Activated CD4-positive, alpha-beta T cell treated with anti-CD3 and anti-CD28 coated beads, Interleukin-2, amount 50 U/mL, for 24 hours (primary cell): ENCODE measurements at places on chromosomes 1 and 21.

DNA sequence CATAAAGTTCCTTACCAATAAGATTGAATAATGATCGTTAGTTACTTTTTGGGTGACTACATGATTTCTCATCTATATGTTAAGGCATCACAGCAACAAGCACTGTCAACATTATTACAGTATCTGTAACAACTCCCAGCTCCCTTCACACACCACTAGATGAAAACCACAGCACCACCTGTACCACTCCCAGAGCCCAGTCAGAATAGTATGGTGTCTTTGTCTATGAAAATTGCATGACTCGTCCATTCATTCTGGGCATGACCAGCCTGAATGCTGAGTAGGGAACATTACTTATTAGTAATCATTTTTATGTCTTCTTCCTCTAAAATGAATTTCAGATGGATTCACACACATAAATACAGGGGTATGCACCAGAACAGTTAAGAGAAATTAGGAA, 7.0 kb downstream of the OLFML2B start:
- no peak for DNase-seq

- no peak for DNase-seq
Observed at GRCh38 chr1:118981436-118981835, 6.7 kb downstream of the TBX15 start.

- no peak for DNase-seq
Observed at GRCh38 chr1:179955287-179955680, 674 bp downstream of the CEP350 start.

GRCh38 chr1:62356257-62356835, 37.1 kb upstream of the KANK4 start:
- DNase-seq: no peak

DNA sequence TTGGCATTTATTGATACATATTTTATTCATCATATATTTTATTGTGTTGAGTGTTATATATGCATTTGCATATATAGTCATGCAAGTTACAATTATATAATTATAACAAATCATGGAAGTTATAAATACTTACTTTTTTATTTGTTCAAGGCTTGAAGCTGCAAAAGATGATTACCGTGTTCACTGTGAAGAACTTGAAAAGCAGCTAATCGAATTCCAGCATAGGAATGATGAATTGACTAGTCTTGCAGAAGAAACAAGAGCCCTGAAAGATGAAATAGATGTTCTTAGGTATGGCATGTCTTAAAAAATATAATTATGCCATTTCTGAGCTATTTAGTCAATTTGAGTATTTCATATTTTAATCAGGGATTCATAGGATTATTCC, 32.1 kb downstream of the HOOK1 start:
- DNase-seq: no peak

- DNase-seq: no peak
Observed at GRCh38 chr1:232613752-232614381, 16.1 kb downstream of the SIPA1L2 start.

GRCh38 chr1:34455121-34455520, 278.4 kb downstream of the C1orf94 start:
- no peak for DNase-seq

- no peak for DNase-seq
Observed at GRCh38 chr1:67342076-67342890, 34.6 kb downstream of the IL12RB2 start.

DNA sequence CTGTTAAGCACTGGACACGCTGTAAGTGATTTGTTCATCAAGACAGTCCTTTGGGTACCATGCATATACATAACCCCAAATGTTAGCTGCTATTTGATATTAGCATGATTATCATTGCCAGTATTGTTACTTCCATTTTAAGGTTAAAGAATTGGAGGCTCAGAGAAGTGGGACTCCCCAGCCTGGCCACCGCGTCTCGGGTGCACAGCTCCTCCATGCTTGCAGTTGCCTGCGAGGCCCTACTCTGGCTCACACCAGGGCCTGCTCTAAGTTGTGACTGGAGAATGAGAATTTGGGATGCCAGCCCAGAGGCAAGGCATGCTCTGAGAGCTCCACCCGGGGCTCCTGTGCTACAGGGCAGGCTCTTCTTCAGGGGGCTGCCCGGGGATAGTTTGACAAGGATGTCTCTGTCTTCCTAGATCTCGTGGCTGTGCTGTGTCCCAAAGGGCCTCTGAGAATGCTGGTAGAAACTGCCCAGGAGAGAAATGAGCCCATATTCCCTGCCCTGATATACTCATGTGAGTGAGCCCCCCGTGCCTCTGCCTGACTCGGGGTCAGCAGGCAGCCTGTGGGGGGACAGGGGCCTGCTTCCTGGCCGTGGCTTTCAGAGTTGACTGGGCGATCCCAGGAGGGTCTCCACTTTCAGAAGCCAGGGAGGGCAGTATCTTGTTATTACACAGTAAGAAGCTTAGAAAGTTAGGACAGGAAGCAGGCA, 19.4 kb downstream of the PSEN2 start:
- no peak for DNase-seq

- no peak for DNase-seq
Observed at GRCh38 chr1:183138301-183138700, 47.8 kb upstream of the LAMC2 start.

GRCh38 chr1:30277415-30277814, 446.0 kb downstream of the MATN1 start:
- DNase-seq: no peak

DNA sequence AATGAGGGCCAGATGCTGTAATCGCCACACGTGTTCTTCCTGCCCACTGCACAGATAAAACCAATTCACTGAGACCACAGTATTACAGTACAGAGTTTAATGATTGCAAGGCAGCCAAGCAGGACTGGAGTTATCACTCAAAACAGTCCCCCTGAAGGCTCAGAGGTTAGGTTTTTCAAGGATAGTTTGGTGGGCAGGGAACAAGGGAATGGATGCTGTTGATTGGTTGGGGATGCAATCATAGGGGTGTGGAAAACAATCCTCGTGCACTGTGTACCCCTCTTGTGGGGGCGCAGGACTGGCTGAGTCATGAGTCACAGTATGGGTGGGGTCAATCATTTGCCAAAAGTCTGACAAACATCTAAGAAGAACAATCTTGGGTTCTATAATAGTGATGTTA, 12.4 kb upstream of the USP1 start:
- DNase-seq: no peak

GRCh38 chr21:36419996-36420395, 34.8 kb downstream of the CHAF1B start:
- DNase-seq: peak; percentile 34

GRCh38 chr21:15614766-15615165, 115.0 kb upstream of the USP25 start:
- DNase-seq: no peak

GRCh38 chr1:94741996-94742395, 78.2 kb upstream of the SLC44A3 start:
- no peak for DNase-seq

DNA sequence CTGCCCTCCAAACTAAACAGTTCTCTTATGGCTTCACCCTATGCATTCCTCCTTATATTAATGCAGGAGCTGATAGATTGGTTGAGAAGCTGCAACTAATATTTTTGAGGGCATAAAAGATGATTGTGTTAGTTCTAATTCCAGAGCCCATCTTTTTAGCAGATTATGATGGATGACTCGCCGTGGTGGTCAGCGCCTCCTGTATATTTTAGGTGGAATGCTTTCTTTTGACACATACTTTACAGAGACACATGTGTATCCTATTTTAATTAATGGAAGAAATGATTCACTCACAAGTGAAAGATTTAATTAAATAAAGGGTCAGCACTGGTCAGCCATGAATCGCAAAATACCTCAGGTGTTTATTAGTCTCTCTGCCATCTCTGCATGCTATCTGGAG, 120.7 kb downstream of the TM2D1 start:
- no peak for DNase-seq

- no peak for DNase-seq
Observed at GRCh38 chr1:15851210-15852035, 3.9 kb downstream of the SPEN start.

DNA sequence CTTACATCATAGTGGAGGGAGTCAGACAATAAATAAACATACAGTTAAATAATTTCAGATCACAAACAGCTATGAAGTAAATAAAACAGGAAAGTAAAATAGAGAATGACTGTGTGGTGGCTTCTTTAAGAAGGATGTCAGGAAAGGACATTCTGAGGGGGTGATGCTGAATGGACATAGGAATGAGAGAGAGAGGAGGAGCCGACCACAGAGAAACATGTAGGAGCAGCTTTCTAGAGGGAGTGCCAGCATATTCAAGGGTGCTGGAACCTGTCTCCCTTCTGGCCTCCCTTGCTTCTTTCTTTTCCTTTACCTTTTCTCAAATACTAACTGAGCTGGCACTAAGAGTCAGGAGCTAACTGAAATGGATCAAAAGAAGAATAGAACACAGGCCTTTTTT, 20.5 kb upstream of the BCL10 start:
- DNase-seq: no peak

- DNase-seq: no peak
Observed at GRCh38 chr1:204742676-204743251, 57.2 kb upstream of the LRRN2 start.

DNA sequence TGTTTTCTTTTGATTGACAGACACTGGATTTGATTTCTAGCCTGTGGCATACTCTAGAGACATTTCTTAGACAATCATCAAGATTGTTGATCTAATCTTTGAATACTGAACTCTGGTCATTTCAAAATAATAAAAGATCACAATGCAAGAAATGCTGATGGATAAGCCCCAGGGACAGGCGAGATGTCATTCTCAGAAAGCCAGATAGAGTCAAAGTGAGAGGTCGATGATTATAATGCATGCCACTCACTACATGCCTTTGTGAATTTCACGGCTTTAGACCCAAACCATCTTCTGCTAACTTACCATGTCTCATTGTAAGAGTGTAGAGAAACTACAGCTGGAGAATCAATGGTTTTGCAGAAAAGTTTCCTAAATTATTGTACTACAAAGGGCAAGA, 257.1 kb downstream of the DYRK1A start:
- no peak for DNase-seq

GRCh38 chr1:1114431-1114830, 1.5 kb downstream of the C1orf159 start:
- DNase-seq: no peak

DNA sequence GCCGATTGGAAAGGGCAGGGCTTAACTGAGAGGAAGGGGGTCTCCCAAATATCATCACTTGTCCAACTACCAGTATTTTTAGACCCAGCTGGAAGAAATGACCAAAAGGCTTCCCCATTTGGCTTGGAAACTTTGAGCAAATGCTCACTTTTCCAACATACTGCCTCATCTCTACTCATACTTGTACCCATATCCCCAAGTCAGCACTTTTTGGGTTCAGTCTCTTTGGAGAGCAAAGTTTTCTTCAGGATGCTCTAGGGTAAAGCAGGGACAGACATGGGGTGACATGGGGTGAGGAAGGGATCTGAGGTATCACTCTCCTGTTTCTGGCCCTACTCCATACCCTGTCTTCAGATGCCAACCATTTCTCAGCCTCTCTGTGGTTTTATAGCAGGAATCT, 27.2 kb downstream of the LRRN2 start:
- DNase-seq: no peak

GRCh38 chr1:237098541-237098940, 56.6 kb downstream of the RYR2 start:
- no peak for DNase-seq

DNA sequence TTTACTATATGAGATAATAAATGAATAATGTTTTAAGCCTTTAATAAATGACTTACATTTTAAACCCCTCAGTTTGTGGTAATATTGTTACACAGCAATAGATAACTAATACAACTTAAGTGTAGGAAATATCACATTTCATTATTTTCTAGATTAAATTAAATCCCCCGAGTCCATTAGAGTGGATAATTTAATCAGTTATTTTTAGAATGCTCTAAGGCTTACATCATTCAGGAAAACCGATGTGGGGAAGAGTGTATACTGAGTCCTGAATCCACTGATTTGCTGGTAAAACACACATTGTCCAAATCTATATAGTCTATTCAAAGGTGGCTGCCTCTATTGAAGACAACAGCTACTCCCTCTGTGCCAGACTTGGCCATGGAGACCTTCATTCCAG, 35.7 kb upstream of the DOCK7 start:
- DNase-seq: no peak

DNA sequence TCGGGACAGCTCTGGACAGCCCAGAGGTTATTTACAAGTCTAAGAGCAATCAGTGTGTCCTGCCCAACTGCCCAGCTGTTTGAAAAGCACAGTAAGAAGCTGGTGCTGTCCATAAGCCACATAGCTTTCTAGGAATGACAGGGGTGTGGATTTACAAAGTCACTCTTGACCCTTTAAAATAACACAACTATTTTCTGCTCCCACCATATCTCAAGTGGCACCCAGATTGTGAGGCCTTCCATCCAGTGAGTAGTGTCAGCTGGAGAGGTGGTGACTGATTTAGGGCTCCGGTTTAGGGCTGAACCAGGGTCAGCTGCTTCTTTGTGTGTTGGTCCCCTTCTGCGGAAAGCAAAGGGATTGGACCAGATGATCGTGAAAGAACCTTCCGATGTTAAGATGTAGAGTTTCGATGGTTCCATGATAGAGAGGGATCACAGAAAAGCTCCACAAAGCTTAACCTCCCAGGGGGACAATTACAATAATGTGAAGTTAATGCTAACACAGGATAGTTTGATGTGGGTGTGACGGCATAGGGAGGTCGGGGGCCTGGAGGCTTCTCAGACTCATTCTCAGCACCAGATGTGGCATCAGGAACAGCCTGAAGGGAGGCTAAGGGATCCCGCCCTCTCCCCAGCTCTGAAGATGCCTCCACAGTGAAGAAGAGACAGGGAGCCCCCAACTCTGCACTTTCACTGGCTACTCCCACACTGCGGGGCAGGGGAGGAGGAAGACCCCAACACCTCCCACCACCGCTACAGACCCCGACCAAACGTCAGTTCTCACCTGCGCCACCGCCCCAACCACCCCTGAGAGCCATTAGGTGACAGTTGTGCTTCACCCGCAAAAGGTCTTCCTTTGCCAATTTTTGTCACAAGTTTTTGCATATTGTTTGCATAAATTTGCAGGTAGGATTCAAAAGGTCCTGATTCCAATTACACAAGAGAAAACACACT, 40.6 kb downstream of the LRRC3 start:
- DNase-seq: no peak

- no peak for DNase-seq
Observed at GRCh38 chr1:197027359-197027758, 39.7 kb downstream of the F13B start.

GRCh38 chr1:206486995-206487788, 16.9 kb downstream of the IKBKE start:
- no peak for DNase-seq

DNA sequence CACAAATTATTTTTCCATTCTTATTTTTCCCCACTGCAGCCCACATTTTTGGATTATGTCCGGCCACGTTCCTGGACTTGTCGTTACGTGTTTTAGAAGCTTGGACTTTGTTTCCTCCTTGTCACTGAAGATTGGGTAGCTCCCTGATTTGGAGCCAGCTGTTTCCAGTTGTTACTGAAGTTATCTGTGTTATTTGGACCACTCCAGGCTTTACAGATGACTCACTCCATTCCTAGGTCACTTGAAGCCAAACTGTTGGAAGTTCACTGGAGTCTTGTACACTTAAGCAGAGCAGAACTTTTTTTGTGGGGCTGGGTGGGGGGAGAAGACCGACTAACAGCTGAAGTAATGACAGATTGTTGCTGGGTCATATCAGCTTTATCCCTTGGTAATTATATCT, 12.2 kb upstream of the AXDND1 start:
- no peak for DNase-seq

GRCh38 chr1:85459290-85459689, 5.7 kb downstream of the DDAH1 start:
- DNase-seq: no peak

GRCh38 chr1:109622895-109623294, 3.3 kb downstream of the AMPD2 start:
- DNase-seq: no peak

GRCh38 chr1:43772978-43773377, 65.6 kb downstream of the ST3GAL3 start:
- no peak for DNase-seq
